Kidney (tissue), 22 donors: ENCODE measurements at places on chromosomes 13 and 19.

GRCh38 chr13:47000165-47000564 lies 103.3 kb upstream of the HTR2A start:
- no peak for DNase-seq

DNA sequence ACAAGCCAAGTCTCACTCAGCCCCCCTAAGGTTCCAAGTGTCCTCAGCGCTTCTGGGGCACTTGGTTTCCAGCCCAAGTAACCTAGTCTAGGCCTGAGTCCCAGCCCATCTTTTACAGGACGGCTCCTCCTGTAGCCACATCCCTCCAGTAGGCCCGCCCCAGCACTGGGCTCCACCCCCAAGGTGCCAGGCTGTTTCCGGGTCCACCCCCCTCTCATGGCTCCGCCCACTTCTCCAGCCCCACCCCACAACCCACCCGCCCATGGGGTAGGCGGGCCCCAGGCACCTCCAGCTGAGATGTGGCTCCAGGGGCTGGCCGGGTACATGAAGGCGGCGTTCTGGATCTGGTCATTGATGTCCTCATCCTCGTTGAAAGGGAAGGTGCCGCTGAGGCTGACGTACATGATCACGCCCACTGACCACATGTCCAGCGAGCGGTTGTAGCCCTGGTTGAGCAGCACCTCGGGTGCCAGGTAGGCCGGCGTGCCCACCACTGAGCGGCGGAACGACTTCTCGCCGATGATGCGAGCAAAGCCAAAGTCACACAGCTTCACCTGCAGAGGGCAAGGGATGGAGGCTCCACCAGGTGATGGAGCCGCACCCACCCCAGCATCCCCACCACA lies 17.2 kb upstream of the DACT3 start:
- no peak for DNase-seq

- no peak for DNase-seq
These were observed 9.0 kb upstream of the LTBP4 start for GRCh38 chr19:40592170-40592569.

DNA sequence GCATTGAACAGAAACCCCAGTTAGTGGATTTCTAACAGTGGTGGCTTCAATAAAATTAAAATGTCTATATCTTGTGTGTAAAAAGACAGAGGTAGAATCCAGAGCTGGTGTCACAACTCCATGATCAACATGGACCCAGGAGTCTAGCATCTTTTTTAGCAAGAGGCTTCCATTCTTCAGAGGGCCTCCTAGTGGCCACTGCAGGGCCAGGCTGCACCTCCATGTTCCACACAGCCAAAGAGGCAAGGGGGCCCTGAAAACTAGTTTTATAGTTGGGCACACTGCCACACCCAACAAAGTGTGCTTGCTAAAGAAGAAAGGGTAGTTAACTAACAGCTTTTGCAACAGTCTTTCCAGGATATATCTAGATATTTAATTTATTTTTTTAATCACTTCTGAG lies 12.9 kb downstream of the N4BP2L1 start:
- no peak for DNase-seq

GRCh38 chr19:11265785-11266236 lies 3.5 kb upstream of the DOCK6 start:
- DNase-seq, result no peak

DNA sequence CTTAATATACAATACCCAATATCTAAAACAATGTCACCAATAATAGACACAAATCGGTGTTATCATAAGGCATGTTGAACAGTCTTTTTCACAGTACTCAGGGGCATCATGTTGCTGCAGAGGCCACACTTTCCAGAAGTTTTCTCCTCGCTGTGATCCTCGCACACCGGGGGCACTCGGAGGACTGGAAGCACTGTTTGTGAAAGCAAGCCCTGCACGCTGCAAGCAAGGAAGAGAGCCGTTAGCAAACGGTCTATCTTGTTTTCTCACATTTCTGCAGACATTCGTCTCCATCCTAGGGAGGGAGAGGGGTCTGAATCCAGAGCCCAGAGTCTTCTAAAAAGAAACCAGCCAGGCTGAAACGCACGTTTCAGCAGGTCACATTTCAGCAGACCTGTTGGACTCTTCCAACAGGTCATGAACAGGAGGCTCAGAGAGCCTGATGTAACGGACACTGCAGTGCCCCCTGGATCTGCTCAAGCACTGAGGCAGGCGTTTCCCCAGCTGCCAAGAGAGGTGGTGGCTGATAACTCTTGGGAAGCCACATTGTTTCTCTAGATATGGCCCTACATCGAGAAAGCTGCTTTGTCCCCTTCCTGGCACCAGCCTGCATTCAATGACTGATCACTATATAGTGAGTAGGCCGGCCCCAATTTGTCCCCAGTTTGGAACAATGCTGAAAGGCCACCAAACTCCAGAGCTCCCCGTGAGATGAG lies 43.6 kb downstream of the RUBCNL start:
- no peak for DNase-seq

DNA sequence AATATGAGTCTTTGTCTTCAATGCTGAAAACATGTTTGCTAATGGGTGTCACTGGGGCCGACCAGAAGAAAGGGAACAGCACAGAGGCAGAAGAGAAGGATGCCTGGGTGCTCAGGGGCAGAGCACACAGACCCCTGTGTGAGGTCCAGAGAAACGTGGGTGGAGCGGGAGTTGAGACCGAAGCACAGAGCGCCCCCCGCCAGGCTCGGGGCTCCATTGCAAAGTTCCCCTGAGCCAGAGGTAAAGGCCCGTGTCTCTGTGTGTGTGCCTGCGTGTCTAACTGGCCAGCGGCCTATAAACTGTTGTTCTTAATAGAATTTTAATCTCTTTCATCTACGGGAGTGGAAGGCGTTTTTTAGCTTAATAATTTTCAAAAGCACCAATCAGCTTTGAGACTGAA lies 343.1 kb downstream of the TEX29 start:
- DNase-seq, result no peak

DNA sequence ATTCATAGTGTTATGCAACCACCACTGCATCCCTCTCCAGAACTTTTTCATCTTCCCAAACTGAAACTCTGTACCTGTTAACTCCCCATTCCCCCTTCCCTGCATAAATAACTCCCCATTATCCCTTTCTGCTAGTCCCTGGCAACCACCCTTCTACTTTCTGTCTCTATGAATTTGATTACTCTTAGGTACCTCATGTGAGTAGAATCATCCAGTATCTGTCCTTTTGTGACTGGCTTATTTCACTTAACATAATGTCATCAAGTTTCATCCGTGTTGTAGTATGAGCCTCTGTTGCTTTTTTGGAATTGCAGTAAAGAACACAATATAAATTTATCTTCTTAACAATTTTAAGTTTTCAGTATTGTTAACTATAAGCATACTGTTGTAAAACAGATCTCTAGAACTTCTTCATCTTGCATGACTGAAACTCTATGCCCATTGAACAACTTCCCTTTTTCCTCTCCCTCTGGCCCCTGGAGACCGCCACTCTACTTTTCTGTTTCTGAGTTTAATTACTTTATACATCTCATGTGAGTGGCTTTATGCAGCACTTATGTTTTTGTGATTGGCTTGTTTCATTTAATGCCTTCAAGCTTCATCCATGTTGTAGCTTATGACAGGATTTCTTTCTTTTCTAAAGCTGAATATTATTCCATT lies 87.3 kb upstream of the ABCC4 start:
- DNase-seq, result no peak

DNA sequence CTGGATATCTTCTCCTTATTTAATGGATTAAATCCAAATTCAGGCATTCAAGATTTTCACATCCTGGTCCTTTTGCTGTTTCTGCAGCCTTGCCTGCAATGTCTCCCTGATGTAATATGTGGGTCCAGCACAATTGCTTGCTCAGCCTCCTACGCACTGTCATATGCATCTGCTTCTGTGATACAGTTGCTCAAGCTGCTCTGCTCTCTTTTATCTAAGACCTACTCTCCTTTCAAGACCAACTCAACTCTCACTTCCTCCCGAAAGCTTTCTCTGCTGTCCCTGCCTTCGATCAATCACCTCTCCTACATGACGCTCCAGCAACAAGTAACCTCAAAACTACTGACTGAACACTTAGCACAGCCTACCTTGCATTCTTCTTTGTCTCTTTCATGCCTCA lies 138.2 kb downstream of the DCLK1 start:
- DNase-seq, result no peak

GRCh38 chr19:19406878-19407632 lies 1.6 kb downstream of the GATAD2A start:
- DNase-seq, result no peak

DNA sequence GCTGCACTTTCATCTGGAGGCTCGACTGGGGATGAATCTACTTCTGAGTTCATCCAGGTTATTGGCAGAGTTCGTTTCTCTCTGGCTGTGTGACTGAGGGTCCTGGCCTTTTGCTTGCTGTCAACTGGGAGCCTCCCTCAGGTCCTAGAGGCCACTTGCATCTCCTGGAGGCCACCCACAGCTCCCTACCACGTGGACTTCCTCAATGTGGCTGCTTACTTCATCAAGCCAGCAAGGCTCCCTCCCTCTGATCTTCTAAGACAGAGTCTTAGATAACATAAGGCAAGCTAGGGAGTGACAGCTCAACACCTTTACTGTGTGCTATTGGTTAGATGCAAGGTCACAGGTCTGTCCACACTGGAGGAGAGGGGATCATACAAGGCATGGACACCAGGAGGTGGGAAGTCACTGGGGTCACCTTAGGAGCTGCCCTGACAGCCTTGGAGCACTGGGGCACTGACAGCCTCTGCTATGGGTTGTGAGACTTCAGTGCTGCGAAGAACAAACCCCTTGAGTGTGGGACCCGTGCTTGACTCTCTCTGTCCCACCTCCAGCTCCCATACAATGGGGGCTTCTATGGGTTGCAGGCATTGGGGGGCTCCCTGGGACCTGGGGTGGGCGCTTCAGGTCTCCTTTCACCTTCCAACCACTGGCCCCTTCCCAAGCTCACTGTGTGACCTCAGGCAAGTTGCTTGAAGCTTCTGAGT lies 5.3 kb downstream of the FAM187B start:
- DNase-seq, result no peak

DNA sequence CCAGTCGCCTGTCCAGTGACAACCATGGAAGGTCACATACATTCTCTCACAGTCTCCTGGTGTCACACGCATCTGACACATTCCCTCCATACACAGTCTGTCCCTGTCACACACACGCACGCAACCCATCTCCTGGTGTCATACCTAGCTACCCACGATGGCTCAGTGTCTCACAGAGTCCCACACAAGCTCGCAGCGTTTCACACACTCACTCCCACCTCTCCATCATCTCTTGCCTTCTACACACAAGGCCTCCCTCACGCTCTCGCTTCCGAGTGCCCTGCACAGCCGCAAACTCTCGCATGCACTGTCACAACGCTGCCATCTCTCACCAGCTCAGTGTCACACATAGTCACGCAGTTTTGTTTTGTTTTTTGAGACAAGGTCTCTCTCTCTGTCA lies 1.2 kb upstream of the GNG8 start:
- DNase-seq, result no peak

DNA sequence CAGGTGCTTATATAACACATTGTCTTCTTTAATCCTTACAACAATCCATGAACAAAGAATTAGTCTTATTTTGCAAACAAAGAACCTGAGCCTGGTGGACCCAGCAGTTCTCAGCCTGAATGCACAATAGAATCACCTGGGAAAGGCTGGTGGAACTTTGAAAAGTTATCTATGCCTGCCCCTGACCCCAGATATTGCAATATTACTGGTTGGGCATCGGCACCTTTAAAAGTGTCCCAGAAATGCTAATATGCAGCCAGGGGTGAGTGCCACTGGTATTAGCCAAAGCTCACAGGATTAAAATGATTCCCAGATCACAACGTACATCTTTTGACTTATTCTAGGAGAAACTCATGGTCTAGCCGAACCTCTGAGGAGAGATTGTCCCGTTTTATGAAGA lies 268.8 kb downstream of the KLF5 start:
- no peak for DNase-seq

DNA sequence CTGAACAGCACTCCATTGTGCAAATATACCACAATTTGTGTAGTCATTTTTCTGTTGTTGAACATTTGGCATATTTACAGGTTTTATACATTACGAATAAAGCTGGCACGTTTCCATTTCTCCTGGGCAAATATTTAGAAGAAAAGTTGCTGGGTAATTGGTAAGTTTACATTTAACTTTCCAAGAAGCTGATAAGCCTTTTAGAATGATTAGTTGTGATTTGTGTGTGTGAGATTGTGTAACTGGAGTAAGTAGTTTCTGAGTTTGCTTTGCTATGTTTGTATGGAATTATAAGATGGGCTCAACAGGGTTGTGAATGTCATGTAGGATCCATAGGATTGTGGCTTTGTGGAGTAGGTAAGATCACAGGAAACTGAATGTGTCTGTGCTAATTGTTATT lies 1.6 kb upstream of the ZNF529 start:
- DNase-seq, result no peak

DNA sequence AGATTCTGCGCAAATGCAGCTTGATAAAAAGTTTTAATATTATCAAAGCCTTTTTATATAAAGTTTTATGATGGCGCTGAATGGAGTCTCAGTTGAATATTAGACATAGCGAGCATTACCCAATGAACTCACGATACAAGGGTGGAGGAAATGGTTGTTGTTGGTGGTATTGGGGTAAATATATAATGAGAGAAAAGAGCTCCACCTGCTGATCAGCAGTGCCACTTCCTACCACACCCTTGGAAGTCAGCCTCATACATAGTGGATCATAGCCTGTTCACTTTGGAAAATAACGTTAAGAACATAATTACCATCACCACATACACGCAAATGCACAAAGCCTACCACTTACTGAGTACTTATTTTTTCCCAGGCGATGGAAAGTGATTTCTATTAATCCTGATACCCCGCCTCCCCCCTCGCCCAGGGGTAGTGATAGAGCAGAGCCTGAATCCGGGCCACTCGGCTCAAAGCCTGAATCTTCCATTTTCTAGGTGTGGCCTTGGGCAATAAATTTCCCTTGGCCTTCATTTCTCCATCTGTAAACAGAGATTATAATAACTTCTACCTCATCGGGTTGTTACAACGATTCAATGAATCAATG lies 358.3 kb downstream of the KLF5 start:
- no peak for DNase-seq

GRCh38 chr19:51111606-51112005 lies 3.4 kb upstream of the CTU1 start:
- no peak for DNase-seq

GRCh38 chr19:55161571-55162322 lies 4.2 kb upstream of the TNNI3 start:
- no peak for DNase-seq

DNA sequence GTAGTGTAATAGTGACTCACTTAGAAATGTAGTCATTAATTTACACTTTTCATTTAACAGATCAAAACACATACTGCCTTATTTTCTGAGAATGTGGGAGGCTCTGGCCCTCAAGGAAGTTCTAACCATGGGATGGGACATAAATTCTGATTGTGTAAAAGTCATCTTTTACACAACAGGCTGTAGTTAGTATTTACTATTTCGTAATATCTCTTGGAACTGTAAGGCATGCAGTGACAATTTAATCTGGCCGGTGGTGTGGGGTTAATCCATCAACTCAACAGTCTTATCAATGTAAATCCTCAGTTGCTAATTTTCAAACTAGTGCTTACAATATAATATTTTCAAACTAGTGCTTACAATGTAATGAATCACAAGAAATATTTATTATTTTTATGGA lies 1599.2 kb downstream of the EFNB2 start:
- no peak for DNase-seq

DNA sequence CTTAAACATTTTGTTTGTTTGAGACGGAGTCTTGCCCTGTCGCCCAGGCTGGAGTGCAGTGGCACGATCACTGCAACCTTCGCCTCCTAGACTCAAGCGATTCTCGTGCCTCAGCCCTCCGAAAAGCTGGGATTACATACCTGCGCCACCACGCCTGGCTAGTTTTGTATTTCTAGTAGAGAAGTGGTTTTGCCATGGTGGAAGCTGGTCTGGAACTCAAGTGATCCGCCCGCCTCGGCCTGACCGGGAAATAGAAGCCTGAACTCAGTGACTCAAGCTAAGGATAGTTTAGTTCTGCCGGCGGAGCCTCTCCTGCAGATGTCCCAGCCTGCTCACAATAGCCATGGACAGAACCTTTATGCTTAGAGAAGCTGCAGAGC lies 53.0 kb upstream of the ZNF254 start:
- DNase-seq, result peak; percentile 76
